ENCODE measurements at places on chromosomes 16 and 17. TPM values are rescaled to one million over a fixed set of nuclear protein-coding genes. Genes with fewer than 3 reads are reported as not detected.
A peak's percentile ranks its signal among the peaks of the same experiment; 100 is the strongest.

Gene NPIPB2
- total RNA-seq = 12.0 TPM

DNA sequence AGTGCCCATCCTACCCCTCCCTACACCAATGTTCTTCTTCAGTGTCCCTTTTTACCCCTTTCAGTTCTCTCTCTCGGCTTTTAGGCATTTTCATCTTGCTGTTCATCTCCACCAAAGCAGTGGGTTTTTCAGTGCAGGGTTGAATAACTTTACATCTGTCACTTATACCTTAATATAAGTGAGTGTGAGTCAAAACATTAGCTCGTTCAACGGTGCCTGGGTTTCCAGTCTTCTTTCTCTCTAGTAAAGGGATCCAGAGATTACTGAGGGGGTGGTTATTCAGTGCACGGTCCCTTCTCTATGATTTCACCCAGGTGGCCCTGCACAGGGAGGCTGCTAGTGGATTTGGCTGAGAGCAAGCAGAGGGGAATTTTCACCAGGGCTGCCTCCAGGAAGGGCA is 210.6 kb upstream of the CDH5 start:
- no peak for DNase-seq

Gene GAST
- total RNA-seq = not detected

DNA sequence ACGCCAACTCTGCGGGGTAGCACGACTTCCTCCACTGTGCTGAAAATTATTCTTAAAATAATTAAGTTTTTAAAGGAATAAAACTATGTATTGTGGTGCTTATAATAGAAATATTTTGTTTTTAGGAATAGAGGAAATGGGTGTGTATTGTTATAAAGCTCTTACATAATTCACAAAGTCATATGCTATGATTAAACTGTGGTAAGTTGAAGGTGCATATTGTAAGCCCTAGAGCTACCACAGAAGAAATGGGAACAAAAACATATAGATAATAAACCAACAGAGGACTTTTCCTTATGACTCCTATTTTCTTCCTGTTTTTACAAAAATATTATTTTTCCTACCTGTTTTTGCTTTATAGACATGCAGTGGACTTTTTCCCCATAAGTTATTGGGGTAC is 4.3 kb upstream of the SLFN11 start:
- DNase-seq = no peak

DNA sequence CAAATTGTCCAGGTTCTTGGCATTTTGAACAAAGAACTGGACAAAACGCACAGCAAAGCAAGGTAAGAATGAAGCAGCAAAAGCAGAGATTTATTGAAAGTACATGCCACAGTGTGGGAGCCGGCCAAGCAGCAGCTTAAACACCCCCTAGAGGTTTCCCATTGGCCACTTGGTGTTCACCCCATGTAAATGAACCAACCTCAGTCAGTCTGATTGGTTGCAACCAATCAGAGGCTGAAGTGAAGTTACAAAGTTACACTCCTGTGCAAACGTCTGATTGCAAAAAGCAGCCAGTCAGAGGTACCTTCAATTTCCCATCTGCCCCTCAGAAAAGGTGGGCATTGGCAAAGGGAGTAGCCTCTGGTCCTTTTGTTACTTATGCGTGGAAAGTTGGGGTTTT is 8.8 kb upstream of the ZNF263 start:
- no peak for DNase-seq

GRCh38 chr16:62137996-62138395 is 101.8 kb upstream of the CDH8 start:
- DNase-seq = no peak

- DNase-seq = no peak
Measured at GRCh38 chr16:75385507-75386152, 47.7 kb downstream of the CFDP1 start.

DNA sequence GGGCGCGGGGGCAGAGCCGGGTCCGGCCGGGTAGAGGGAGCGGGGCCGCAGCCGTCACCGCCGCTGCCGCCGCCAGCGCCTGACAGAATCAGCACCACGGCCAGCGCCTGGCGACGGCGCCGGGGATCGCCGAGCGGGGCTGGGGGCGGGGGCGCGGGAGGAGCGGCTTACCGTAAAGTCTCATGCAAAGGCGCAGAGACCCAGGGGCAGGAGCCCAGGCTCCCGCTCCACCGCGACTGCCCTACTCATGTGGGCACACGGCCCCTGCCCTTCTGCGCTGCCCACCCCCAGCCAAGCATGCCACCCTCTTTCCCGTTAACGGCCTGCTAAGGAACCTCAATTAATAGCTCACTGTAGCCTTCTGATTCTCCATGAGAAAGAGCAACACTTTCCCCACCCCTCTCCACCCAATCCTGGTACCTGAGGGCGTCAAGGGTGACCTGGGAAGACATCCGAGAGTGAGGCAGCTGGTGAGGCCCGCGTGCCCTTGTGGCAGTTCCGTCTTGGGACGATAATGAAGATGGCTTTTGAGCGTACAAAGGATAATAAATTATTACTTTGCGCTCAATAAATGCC is at the start of gene SEZ6:
SEZ6 (minus strand) TSS at position 98 of the 576 bp plus-strand sequence. CDS start 164 bp downstream, outside the sequence.
- DNase-seq = no peak

DNA sequence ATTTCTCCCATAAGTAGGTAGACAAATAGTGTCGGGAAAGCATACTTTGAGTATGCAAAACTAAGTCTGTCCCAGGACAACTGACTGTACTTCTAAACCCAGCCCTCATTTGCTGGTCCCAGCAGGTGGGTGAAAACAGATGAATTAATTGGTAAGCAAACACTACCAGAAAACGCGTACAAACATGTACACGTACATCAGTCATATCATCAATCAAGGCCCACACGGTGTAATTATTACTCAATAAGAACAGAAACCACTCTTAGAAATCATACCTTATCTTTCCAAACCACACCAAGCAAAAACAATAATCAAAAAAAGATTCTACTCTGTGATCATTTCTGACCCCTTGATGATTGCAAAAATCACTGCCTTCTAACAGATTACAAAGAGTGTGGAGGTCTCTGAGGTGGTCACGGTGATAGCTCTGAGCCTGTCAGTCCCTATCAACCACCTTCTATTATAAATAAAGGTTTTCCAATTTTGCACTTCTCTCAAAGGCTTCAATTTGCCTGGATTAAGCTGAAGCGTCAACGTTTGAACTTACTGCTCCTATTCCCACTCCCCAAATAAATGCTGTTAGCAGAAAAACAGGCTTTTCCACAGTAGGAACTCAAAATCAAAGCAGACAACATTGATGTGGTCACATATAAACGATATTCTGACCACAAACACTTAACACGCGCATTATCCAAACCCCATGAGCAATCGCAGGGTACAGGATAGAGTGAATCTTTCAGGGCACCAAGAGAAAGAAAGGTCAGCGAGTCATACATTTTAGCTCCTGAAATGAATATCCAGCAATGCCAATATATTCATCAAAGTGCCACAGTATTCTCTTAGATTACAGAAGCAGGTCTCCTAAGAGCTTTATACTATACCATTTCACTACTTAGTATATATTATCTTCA is 211.9 kb downstream of the STX8 start:
- DNase-seq = no peak

GRCh38 chr16:4205971-4206370 is 35.9 kb downstream of the SRL start:
- DNase-seq = no peak

DNA sequence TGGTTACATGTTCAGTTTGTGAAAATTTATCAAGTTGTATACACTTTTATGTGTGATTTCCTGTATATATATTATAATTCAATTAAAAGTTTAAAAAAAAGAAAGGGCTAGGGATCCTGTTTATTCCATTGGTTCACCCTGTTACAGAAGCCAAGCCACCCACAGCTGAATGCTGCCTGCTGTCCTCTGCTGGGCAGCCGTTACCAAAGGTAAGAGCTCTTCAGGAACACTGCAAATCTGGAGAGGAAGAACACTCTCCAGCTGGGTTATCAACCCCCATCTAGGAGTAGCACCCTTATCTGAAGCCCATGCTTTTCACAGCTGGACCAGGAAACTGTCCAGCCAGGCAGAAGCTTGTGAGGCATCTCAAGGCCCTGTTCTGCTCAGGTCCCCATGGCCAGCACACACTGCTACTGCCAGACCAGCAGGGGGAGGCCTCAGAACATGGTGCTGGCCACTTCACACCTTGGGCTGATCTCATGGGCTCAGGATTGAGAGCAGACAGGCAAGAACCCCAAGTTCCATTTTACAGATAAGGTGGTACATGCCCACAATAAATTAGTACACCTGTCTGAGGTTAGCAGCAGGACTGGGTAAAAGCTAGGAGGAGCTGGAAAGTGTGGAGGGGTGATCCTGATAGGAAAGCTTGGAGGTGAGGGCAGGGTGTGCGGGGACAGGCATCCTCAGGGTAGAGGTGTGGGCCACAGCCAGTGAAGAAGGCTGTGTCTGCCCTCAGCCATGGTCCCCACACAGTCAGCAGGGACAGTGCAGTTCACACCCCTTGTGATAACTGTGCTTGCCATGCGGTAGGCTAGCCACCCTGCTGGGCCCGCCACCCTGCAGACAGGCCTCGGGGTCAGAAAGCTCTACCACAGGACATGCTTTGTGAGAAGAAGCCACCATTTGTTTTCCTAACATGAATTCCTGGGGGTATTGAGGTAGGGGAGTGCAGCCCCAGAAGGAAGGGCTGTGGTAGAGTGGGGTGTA is 54.3 kb upstream of the SREBF1 start:
- DNase-seq = no peak

DNA sequence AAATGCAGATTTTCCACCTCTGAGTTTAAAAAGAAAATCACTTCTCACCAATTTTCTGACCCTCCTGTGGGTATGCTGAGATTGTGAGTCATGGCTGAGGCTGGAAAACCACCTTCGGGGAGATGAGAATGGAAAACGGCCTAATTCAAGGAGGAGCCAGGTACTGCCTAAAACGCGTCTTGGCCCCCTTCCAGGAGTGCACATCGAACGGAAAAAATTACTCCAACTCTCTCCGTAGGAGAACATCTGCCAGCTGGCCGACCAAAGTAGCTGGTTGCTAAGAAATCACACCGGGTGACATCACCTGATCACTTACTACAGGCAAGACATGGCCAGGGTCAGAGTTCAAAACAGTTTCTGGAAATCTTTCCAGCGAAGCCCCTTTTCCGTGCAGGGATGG is 107.6 kb downstream of the ZNF423 start:
- DNase-seq = no peak

- DNase-seq = no peak
Measured at GRCh38 chr17:2796164-2797125, at the start of gene RAP1GAP2. Gene RAP1GAP2 (plus strand): TSS chr17:2796438. CDS start chr17:2796528, 90 bp downstream.

DNA sequence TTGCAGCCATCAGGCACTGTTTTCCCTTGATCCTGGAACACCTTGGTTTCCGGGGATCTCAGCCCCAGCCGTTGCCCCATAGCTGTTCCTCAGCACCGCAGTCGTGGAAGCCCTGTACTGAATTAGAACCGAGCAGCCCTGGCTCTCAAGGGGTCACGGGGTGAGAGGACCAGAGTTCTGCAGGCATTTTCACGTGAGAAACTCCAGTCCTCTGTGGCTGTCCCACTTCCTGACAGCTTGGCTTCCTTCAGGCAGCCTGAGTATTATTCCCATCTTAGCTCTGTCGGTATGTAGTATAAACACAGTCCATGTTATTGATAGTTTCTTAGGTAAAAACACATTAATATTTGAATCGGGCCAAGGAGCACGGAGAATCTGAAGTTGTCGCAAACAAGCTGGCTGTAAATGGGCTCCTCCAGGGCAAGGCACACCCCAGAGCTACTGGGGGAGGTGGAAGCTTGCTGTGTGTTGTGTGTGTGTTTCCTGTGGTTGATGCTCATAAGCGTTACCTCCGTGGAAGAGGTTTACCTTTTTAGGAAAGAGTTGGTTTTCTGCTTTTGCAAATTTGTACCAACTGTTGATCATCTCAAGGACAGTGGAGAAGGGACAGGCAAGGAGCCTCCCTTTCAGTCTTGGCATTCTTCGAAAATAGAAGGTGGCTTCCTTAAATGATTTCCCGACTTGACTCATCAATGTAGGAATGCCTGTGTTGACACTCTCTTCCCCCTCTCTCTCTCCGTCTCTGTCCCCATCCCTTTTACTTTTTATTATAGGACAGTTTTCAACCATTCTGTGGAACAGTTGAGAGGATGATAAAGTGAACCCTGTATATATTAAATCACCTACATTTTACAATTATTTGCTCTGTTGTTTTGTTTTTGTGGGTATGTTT is 208.9 kb upstream of the CHMP6 start:
- DNase-seq = no peak

- no peak for DNase-seq
Measured at GRCh38 chr17:65637786-65638185, 76.3 kb upstream of the AXIN2 start.

Gene MLKL
- 6.5 TPM for total RNA-seq

- DNase-seq = no peak
Measured at GRCh38 chr16:31186930-31187807, 7.2 kb downstream of the FUS start.

- DNase-seq = no peak
Measured at GRCh38 chr17:63476459-63476853, 405 bp upstream of the ACE start.

Gene PARD6A
- total RNA-seq = 17.1 TPM

GRCh38 chr17:8593276-8593675 is 37.2 kb downstream of the MYH10 start:
- DNase-seq = no peak

GRCh38 chr16:86929057-86929871 is 350.9 kb downstream of the FOXL1 start:
- DNase-seq = no peak

- DNase-seq = peak; percentile 95
Measured at GRCh38 chr17:5031365-5032082, 3.7 kb downstream of the SLC52A1 start.

Gene ACTG1
- 1,078 TPM for total RNA-seq

DNA sequence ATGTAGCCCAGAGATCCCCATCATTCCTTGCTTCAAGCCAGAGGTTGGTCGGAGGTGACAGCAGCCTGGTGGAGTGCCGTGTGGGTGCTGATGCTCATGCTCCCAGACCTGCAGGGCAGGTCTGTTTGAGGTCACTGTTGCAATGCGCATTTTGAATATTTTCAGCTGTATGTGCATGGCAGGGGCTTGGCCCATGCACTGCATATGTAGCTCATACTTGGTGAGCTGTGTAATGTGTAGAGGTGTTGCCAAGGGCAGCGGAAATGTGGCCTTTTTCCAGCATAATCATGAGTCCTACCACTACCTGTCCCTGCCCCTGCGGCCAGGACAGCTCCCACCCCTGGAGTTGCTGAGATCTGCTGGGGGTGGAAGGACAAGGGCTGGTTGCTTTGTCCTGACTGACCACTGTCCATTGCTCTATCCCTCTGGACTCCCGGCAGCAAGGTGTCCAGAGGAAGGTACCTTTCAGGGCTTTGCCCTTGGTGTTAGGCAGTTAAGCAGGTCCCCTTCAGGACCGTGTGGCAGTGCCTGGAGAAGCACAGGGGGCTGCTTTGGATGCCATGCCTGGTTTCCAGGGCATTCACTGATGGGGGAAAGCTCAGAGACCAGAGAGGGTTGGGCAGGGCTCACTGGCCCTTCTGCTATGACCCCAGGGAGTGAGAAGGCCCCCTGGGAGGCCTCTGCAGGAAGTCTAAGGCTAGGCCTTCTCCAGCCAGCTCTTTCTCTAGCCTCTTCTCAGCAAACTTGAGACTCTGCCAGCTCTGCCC is 215.2 kb downstream of the NTN1 start:
- DNase-seq = no peak

- no peak for DNase-seq
Measured at GRCh38 chr17:78144147-78144719, 2.0 kb upstream of the C17orf99 start.

- DNase-seq = no peak
Measured at GRCh38 chr16:80824623-80825364, 20.4 kb upstream of the CDYL2 start.

Gene MYH8
- not detected for total RNA-seq

Gene GP1BA
- total RNA-seq = not detected

GRCh38 chr17:75843577-75844529 is at the start of gene UNC13D:
Gene UNC13D (minus strand): TSS chr17:75844404. CDS start chr17:75844337, 67 bp downstream.
- no peak for DNase-seq

GRCh38 chr17:74816905-74817620 is 40.9 kb upstream of the NAT9 start:
- no peak for DNase-seq

- no peak for DNase-seq
Measured at GRCh38 chr16:62272035-62272434, 235.8 kb upstream of the CDH8 start.

Measured in esophagus muscularis mucosa (tissue), 4 donors.